ENCODE measurements at places on chromosomes 5 and 9. TPM values are rescaled to one million over a fixed set of nuclear protein-coding genes. Genes with fewer than 3 reads are reported as not detected.

GRCh38 chr9:134134949-134135342 is 936 bp upstream of the WDR5 start:
- H3K4me3 ChIP-seq: peak overlapping the region; percentile 77
- peaks cover 58% of the 10 kb centered on the region for H3K4me1 ChIP-seq
- DNase-seq: no peak
- H3K27me3 ChIP-seq: no peaks in the 10 kb centered on the region

The TAF1L gene
- not detected for total RNA-seq

GRCh38 chr5:168685566-168685965 is 106.4 kb upstream of the PANK3 start:
- H3K36me3 ChIP-seq: no peaks in the 10 kb centered on the region
- no peak overlapping the region for H3K27ac ChIP-seq

- H3K4me1 ChIP-seq: peaks cover 12% of the 10 kb centered on the region
- no peak overlapping the region for H3K27ac ChIP-seq
- no peaks in the 10 kb centered on the region for H3K36me3 ChIP-seq
- H3K4me3 ChIP-seq: no peak overlapping the region
- no peak for DNase-seq
Observed at GRCh38 chr9:3746296-3747275, 220.8 kb upstream of the RFX3 start.

The SEMA6A gene
- total RNA-seq: 18.7 TPM

The OTP gene
- not detected for total RNA-seq

DNA sequence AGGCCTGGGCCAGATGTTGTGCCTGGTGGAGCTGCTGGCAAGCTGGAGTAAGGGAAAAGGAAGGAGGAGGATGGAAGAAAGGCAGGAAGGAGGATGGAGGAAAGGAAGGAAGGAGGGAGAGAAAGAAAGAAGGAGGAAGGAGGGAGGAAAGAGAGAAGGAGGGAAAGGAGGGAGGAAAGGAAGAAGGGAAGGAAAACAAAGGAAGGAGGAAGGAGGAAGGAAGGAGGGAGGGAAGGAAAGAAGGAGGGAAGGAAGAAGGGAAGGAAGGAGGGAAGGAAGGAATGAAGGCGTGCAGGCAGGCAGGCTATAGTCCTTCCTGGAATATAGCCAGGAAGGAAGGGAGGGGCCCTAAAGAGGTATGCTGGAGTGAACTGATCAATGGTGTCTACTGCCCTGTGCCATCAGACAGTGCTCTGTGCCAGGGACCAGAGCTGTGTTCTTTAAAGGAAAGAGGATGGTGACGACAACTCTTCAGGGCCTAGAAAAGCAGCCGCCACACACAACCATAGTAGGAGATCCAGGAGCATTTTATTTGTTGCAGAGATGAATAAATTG is 61.4 kb upstream of the UBTD2 start:
- H3K4me1 ChIP-seq: no peaks in the 10 kb centered on the region
- DNase-seq: no peak
- H3K4me3 ChIP-seq: no peak overlapping the region
- H3K27ac ChIP-seq: no peak overlapping the region

DNA sequence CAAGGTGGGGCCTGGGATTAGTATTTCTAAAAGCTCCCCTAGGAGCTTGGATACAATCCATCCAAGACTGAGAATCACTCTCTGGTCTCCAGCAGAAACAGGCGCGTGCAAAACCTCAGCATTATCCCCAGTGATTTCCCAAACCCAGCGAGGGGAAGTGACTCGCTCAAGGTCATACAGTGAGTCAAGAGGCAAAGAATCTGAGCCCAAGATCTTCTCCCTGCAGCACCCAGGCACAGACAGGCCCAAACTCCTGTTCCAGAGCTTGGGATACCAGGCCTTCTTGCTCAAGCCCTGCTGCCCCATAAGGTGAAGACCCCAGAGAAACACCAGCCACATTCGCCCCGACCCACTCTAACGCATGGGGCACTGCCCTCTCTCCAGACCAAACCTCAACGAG is 33.2 kb downstream of the SHB start:
- H3K27ac ChIP-seq: peak overlapping the region; percentile 13
- H3K27me3 ChIP-seq: no peaks in the 10 kb centered on the region
- no peak for DNase-seq
- H3K4me3 ChIP-seq: no peak overlapping the region
- peaks cover 83% of the 10 kb centered on the region for H3K4me1 ChIP-seq
- H3K36me3 ChIP-seq: no peaks in the 10 kb centered on the region

DNA sequence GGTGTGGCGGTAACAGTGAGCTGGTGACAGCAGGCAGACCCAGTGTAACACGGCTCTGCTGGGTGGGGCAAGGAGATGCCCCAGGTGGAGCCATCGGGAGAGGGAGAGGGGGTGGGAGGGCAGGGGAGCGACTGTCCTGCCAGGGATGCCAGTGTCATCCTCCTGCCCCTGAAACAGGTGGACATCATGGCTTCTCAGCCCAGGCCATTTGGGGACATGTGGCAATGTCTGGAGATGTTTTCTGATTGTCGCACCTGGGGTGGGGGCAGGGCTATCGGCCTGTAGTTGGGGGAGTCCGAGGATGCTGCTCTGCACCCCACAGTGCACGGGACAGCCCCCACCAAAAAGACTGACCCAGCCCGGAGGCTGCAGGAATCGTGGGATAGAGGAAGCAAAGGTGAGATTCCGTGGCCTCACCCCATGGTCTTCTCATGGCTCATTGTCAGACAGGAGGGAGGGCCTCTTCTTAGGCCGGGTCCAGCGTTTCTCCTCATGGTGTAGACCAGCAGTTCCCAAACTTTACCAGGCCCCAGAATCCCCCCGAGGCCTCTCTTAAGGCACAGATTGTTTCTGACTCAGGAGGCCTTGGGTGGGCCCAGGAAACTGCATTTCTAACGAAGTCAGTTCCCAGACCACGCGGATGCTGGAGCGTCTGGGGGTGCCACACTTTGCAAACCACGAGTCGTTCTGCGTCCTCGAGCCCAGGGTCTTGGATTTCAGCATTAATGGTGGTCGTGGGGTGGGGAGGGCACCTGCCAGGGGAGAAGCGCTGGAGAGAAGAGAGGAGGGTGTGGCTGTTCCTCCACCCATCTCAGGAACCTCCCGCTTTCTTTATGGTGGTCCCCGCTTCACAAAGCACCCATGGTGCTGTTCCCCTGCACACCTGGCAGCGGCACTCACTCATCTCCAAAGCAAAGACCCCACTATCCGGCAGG is 11.0 kb downstream of the COL5A1 start:
- no peak overlapping the region for H3K4me3 ChIP-seq
- DNase-seq: no peak
- H3K27me3 ChIP-seq: peaks cover 2% of the 10 kb centered on the region

The NCS1 gene
- 3.9 TPM for total RNA-seq

DNA sequence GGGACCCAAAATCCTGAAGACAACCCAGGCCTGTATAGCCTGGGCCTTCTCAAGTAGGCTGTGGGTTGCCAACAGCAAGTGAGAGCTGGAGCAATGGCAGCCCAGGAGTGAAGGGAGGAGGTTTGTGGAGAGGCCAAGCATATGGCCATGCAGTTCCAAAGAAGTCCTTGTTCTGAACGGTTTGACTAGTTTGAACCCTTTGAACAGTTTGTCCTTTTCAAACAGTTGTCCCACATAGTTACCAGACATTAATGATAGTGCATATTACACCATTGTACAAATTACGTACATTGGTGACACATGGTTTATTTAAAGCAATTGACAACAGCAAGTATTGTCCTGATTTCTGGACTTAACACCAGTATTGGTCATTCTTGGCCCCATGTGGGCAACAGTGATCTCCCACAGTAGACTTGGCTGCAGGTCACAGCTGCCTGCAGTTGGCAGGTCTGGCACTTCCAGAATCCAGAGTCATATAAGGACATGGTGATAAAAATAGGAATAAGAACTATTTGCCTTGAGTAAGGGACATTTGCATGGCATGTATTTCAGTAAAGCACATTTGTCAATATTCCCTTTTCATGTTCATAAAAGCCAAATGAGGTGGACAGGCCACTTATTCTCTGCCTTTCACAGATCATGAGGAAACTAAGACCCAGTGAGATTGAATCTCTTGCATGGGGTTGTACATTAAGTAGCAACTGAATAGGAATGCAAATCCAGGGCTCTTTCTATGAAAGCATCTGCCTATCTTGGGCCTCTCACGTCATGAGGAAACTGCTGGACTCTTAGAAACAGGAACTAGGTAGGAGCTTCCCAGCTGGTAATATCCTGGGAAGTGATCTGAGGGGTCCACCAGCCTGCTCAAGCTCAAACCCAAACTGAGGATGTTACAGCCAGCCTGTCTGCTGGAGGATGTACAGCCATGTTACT is 30.3 kb downstream of the SLC25A48 start:
- no peaks in the 10 kb centered on the region for H3K36me3 ChIP-seq
- no peak overlapping the region for H3K27ac ChIP-seq

DNA sequence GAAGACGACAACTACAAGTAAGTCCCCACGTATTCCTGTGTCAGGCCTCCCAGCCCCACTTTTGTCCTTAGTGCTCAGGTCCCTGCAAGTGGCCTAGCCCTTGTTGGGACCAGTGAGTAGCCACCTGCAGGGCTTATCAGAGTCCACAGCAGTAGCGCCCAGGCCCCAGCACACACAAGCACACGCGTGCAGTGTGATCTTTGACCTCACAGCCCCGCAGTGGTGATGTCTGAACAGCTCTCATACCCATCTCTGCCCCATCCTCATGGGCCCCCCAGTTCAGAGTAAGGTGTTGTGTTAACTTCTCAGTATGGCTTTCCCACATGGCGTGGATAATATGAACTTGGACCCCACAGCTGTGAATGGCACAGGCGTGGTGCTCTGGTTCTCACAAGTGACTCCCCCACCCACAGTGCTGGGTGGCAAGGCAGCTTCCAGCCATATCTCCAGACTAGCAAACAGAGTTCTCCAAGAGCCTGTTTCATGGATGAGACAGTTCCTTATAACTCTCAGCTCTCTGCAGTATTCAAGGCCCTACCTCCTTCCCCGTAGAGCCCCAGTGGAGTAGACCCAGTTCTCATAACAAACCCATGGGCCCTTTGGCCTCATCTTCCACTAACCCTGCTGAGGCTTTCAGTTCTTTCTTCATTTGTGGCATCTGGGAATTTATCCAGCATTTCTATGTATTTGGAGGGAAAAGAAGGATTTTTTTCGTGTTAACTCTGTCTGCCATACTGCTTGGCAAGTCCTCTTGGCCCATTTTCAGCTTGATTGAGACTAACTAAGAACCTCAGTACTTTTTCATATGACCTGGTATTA is 46.5 kb upstream of the ANGPTL2 start:
- H3K36me3 ChIP-seq: no peaks in the 10 kb centered on the region
- no peak overlapping the region for H3K4me3 ChIP-seq
- no peak for DNase-seq

- H3K27ac ChIP-seq: no peak overlapping the region
- no peak for DNase-seq
- H3K27me3 ChIP-seq: no peaks in the 10 kb centered on the region
- no peaks in the 10 kb centered on the region for H3K4me1 ChIP-seq
- no peaks in the 10 kb centered on the region for H3K36me3 ChIP-seq
Observed at GRCh38 chr5:126875303-126875785, 98.4 kb downstream of the LMNB1 start.

The TOMM5 gene
- total RNA-seq: 48.8 TPM

- H3K4me3 ChIP-seq: no peak overlapping the region
- peaks cover 11% of the 10 kb centered on the region for H3K27me3 ChIP-seq
Observed at GRCh38 chr5:51376509-51376908, 6.7 kb upstream of the ISL1 start.

GRCh38 chr9:87659534-87660419 is 66.1 kb upstream of the CTSL start:
- H3K27me3 ChIP-seq: no peaks in the 10 kb centered on the region
- H3K27ac ChIP-seq: no peak overlapping the region
- peaks cover 5% of the 10 kb centered on the region for H3K4me1 ChIP-seq
